H1 (cell line): ENCODE measurements at places on chromosomes 5 and 9. TPM values are rescaled to one million over a fixed set of nuclear protein-coding genes. Genes with fewer than 3 reads are reported as not detected.

Gene TAF1L
- total RNA-seq: not detected in 2 replicates

Gene BTNL3
- total RNA-seq: not detected in 2 replicates

DNA sequence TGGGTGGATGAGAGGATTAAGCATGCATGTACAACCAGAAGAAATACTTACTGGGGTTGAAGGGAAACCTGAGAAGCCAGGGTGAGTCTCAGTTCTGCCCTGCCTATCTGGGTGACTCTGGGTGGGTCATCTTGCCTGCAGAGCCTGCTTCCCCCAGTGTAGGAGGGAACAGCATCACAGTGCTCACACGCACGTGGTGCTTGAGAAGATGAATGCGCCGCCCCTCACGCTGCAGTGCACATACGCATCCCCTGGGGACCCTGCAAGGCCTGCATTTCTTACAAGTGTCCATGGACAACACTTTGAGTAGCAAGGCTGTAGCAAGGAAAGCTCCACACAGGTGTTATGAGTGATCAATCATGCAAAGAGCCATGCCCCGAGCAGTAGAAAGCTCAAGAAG lies 18.7 kb upstream of the GABBR2 start:
- no peak for DNase-seq

Gene EFCAB9
- not detected in 2 replicates for total RNA-seq

- DNase-seq: no peak
These were observed 396.3 kb downstream of the KDM4C start for GRCh38 chr9:7154003-7154619.

Gene TMOD1
- 0.88 and 1.1 TPM in 2 replicates for total RNA-seq

GRCh38 chr9:109010746-109011145 lies 2.6 kb downstream of the CTNNAL1 start:
- no peak for DNase-seq

Gene CDH9
- 0.54 and 0.73 TPM in 2 replicates for total RNA-seq

GRCh38 chr9:115945009-115945431 lies 208.6 kb upstream of the PAPPA start:
- DNase-seq: no peak
